Suppressor macrophage treated with lipopolysaccharide for 4 hours (primary cell): ENCODE measurements at places on chromosomes 6 and 20.
A peak's percentile ranks its signal among the peaks of the same experiment; 100 is the strongest.

DNA sequence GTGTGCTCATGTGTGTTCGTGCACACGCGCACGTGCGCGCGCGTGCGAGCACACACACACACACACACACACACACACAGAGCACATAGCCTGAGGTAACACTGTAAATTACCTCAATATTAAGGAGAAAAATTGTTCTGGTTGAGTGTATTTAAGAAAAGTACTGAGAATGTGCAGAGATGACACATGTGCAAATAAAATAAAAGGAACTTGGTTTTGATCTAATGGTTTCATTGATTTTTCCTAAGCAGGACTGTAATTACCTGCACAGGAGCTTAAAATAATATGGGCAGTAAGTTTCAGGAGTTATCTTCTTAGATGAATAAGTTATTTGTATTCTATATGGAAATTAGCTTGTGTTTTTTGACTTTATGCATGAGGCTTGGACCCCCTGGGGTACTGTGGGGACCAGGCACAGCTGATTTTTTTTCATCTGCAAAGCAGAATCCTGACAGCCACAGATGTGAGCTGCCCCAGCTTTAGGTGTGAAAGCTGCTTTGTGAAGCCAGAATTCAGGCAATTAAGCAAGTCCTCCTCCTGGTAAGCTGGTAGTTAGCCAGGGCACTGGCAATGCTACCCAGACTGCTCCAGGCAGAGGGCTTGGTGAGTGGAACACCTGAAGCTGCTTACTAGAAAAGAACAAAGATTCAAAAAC lies 1040.6 kb upstream of the CITED2 start:
- DNase-seq, result no peak

DNA sequence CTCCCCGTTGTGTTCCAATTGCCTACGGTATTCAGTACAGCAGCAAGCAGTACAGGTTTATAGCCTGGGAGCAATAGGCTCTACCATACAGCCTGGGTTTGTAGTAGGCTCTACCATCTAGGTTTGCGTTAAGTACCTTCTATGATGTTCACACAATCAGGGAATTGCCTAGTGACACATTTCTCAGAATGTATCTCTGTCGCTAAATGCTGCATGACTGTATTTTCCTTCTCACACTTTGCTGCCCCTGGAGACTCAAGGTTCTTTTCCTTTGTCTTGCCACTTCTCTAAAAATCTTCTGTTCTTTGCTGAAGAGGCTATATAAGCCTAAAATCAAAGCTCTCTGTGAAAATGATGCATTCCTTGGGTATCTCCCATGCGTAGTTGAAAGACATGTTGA lies 241.9 kb downstream of the CD83 start:
- DNase-seq, result no peak

DNA sequence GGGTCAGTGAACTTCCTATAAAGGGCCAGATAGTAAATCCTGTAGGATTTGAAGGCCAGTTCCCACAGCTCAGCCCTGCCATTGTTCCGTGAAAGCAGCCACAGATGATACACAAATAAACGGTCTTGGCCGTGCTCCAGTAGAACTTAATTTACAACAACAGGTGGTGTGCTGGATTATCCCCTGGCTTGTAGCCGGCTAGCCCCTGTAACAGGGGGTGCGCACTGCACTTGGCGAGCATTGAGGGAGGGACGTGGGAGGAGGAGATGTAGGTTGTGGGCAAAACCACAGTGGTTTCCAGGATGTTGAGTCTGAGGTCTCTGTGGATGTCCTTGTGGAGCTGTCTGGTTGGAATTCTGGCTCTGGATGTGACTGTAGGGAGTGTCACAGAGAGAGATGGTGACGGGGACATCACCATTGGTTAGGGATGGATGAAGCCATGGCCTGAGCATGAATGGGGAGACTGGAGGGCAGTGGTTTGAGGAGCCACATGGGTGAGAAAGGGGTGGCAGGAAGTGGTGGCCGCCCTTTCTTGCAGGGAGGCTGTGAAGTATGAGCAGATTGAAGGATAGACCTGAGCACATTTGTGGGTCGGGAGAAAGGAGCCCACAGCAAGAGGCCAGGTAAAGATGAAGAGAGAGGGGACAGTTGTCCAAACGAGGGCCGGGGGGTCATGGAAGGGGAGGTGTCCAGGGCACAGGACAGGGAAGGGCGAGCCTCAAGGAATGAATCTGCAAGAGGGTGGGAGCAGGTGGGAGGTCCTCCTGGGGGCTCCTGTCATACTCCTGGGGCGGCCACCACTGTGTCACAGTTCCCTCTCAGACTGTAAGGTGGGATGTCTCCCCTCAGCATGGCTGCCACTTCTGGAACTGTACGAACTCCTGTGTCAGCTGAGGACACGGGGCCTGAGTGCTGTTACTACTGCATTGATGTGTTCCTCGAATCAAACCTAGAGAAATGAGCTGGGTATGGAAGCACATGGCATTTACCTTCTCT lies 53.6 kb downstream of the CDH26 start:
- DNase-seq, result no peak

- no peak for DNase-seq
Measured at GRCh38 chr6:142592876-142593275, 291.1 kb downstream of the ADGRG6 start.

GRCh38 chr6:43798688-43799444 lies 28.9 kb downstream of the VEGFA start:
- DNase-seq, result peak; percentile 81

DNA sequence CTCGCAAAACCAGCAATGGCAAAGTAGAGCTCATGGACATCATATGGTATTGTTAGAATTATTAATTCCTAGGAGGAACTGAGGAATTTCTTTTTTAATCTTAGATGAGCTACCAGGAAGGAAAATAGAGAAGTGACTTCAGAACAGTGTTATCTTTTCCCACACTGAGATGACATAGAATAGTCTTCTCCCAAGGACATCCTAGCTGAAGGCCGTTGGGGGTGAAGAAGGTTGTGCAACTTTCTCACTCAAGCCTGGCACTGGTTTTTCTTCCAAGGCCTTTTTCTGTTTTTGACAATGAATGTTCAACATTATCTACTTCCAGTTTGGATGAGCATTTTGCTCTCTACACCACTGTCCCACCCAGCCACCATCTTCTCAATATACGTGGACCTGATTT lies 35.8 kb upstream of the MAS1 start:
- peak; percentile 84 for DNase-seq

GRCh38 chr6:158290659-158291058 lies 21.6 kb upstream of the TULP4 start:
- DNase-seq, result peak; percentile 31

- no peak for DNase-seq
Measured at GRCh38 chr20:44020406-44021148, 105.9 kb downstream of the TOX2 start.

DNA sequence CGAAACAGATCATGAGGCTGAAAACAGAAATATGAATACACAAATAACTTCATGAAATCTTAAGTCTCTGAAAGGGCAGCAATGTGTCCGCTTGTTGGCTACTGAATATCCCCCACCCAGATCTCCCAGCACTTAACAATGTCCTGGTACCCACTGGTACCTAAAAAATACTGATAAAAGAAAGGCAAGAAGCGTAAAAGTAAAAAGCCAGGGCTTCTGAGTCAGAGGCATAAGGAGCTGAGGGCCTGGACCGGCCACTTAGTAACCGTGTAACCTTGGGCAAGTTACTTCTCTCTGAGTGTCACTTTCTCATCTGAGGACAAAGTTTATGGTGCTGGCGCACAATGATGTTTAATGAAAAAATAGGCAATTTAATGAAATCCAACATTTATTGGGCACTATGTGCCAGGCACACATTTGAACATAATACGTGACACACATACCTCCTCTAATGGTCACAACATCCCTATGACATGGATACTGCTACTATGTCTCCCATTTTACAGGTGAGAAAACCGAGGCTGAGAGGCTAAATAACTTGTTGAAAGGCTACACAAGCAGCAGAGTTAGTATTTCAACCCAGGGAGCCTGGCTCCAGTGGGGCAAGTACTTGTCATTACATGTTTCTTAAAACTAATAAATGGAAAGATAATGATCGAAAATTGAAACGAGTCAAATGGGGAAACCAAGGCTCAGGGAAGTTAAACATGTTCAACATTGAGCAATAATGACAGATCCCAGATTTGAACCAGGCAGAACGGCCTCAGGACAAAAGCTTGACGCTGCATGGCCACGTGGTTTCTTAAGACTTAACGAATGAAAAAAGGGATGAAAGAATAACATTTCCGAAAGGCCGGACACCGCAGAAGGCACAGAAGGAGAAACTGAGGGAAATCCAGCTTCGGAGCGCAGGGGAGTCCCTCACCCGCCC lies 828 bp downstream of the TP53RK start:
- peak; percentile 20 for DNase-seq

DNA sequence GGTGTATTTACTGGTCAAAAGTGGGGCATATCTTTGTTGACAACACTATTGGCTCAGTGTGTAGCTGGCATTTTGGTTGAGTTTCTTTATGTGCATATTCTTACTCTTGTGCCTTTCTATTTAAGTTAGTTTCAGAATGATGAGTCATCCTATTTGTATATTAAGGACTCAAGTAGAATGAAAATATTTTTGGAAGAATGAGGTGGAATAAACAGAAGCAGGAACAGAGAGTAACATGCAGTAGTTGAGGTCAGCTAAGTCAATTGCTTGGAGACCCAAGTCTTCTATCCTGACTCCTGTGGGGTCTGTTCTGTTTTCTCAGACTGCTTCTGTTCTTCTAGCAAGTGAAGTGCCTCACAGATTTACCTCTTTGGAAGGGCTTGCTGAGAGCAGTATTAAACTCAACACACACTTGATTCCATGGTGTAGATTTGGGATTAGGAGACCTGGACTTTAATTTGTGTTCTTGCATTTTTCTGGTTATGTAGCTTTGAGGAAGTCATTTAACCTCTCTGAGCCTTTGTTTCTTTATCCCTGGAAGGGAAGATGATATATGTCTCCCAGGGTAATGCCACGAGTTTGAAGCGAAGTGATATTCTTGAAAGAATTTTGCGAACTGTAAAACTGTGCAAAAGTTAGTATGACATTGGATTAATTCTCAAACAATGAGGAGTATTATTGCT lies 324.3 kb downstream of the QKI start:
- DNase-seq, result peak; percentile 45

DNA sequence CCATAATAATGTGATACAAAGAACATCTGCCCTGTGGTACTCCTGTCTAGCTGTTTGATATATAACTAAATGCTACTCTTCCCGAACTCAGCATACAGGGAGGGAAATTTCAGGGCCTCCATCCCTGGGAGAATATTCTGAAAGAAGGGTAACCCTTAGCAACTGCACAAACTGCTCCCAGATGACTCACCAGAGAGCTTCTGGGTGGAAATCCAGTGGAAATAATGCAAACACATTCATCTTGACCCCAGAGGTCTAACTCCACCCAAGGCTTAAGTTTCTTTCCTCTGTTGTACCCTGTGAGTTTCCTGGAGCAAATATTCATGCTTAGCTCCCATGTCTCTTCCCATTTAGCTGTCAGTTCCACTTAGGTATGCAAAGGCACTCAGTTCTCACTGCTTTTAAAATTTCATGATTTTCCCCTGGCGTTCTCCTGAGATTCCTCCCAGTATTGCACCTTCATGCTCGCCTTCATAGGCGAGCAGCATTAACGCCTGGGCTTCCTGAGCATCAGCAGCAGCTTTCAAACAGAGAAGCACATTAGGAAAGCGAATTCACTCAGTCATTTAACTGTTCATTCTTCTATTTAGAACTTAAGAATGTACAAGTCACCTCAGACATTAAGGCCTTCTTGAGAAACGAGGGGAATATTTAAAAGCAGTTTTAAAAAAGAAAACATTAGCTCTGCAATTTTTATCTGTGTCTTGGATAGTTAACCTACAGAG lies 43.8 kb upstream of the LAMA4 start:
- DNase-seq, result no peak

DNA sequence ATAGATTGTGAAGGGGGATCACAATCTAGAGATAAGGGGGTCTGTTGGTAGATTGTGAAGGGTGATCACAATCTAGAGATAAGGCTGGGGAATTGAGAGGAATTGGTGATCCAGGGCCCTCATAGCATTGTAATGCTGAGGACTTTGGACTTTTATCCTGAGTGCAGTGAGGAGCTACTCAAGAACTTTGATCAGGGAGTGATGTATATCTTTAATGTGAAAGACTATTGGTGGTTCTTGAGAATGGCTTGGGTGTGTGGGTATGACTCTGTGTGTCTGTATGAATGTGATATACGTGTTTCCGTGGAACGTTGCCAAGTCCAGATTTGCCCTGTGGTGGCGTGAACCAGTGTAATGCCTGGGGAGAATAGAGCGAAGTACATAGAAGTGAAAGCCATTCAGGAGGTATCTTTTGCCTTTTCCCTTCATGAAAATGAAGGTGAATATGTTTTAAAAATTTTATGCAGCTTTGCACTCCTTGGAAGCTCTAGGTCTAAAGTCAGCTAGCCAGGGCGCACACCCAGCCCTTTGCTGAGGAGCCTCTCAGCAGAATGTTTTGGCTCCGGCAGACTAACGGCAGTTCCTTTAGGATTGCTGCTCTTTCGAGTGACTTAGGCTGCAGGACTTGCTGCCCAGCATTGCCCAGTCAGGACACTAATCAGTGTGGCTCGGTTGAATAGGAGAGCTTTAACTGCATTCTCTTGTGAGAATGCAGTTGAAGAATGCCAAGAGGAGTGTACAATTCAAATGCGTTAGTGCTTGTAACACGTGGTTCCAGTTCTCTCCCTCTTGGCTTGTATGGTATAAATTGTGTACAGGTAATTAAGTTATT lies 3.5 kb downstream of the ZFAND3 start:
- DNase-seq, result no peak

GRCh38 chr6:75397656-75398465 lies 95.7 kb downstream of the FILIP1 start:
- no peak for DNase-seq

DNA sequence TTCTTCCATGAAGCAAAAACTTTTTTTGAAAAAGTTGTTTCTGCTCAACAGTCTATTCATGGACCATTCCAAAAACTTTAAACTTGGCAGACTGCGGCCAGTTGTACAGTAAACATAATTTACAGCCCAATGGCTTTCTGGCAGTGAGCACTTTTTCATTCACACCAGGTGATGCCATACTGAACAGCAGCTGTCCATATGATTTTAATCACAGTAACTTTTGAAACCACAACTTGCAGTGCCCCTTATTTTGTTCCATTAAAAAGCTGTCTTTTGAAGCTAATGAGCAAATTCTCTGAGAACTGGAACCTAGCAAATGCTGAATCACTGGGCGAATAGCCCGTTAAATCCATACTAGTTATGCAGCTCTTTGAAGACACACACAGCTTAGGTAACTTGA lies 576.6 kb downstream of the PTPRT start:
- no peak for DNase-seq

DNA sequence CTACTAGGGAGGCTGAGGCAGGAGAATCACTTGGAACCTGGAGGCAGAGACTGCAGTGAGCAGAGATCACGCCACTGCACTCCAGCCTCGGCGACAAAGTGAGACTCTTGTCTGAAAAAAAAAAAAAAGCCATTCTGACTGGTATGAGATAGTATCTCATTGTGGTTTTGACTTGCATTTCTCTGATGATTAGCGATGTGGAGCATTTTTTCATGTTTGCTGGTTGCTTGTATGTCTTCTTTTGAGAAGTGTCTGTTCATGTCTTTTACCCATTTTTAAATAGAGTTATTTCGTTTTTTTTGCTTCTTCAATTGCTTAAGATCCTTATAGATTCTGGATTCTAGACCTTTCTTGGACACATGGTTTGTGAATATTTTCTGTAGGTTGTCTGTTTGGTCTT lies 103.5 kb upstream of the SIM1 start:
- no peak for DNase-seq

- no peak for DNase-seq
Measured at GRCh38 chr20:54517241-54517975, 42.0 kb downstream of the DOK5 start.

- DNase-seq, result no peak
Measured at GRCh38 chr6:112360498-112360897, 13.4 kb downstream of the RFPL4B start.

GRCh38 chr6:44837255-44837654 lies 449.7 kb downstream of the CDC5L start:
- peak; percentile 30 for DNase-seq

GRCh38 chr6:137269803-137270202 lies 50.6 kb upstream of the IFNGR1 start:
- no peak for DNase-seq
